ENCODE measurements at places on chromosomes 4 and X.
A peak's percentile ranks its signal among the peaks of the same experiment; 100 is the strongest.

- DNase-seq: no peak
These were observed 684.1 kb downstream of the TRAM1L1 start for GRCh38 chr4:116401293-116401692.

DNA sequence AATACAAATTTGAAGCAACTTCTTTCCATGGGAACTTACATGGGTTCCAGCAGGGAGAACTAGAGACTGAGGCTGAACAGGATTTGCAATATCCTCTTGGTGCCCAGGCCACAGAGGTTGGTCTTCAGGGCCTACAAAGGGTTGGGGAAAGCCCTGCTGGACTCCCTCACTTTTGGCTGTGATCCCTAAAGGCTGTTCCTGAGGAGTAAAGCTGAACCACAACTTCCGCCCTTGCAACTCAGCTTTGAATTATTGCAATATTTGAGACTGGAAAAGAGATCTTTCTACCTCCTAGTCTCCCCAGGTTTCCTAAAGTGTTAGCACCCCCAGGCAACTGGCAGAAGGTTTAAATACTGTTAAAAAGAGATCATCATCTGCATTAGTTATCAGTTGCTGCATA, 26.9 kb downstream of the DCHS2 start:
- no peak for DNase-seq

- no peak for DNase-seq
These were observed 72.3 kb upstream of the KIT start for GRCh38 chr4:54585321-54586000.

DNA sequence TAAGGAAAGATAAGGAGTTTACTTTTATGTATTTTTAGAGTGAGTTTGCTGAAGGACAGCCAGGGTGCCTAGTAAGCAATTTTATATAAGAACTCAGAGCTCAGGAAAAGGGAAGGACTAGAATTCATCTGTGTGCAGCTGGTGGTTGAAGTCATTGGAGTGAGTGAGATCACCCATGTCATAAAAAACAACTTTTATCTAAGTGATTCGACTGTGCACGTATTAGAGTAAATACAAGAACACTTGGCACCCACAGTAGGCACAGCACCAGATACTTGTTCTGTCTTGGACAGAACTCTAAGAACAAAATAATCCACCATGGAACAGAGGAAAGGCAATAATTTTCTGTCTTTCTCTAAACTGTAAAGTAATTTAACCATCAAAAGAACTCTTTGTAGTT, 31.6 kb downstream of the SYNPO2 start:
- DNase-seq: peak; percentile 47

GRCh38 chrX:20530406-20530921, 263.8 kb upstream of the RPS6KA3 start:
- no peak for DNase-seq

DNA sequence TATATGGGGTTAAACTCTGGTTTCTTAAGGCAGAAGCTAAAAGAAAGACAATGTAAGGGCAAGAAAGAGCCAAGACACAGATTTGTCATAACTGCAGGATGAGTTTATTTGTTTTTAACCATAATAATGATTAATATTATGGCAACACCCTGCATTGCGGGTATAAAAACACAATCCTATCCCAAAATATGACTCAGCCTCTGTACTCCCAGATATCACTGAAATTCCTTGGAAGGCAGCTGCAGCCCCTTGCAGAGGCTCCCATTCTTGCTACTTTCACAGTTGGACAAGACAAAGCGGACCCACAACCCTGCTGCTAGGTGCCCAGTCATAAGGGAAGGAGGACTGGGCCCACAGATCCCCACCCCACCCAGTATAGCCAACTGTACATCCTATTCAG, 20.4 kb upstream of the FGF16 start:
- DNase-seq: no peak

DNA sequence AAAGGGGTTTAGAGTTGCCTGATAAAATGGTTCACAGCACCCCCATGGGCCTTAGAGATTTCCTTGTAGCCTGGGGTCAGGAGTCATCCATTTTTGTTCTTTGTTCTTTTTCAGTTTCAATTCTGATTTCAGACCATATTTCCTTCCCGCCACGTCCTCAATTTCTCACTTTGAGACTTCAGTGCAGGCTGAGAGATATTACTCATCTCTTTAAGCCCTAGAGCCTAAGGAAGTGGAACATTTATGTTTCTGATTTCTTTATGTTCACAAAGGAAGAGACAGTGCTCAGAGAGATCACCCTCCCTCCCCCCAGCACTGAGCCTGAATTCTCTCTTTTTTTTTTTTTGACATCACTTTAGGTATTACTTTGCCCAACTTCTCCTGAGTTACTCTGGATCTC, 56.3 kb downstream of the MSN start:
- no peak for DNase-seq

- no peak for DNase-seq
These were observed 25.8 kb upstream of the TBL1X start for GRCh38 chrX:9438933-9439494.

DNA sequence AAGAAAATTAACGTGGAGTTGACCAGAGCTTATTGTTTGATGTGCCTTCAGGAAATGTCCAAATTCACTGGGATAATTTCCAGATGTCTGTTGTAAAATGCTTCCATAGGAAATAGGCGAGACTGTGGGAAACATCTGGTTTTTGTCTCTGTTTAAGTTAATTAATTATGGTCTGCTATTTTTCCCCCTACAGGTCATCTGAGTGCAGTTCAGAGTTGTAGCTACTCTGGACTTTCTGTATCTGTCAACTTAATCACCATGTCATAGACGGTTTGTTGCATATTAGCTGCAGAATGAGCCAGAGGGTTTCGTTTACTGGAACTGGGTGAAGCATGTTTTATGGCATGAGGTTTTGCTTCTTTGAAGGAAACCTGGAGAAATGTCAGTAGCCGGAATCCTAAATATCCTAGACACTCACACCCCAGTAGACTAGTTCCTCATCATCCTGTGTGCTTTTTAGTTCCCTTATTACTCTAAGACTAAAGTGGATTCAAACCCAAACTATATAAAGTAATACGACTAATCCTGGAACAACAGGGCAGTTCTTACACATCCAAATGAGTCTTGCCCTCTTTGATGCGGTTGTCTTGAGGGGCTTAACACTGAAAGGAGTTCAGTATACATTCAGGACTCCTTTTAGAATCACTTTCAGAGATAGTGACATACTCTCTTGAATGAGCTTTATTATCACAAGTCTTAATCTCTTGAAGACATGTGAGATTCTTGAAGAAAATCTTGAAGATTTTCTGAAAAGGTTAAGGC, 62.5 kb downstream of the PPEF1 start:
- DNase-seq: no peak

DNA sequence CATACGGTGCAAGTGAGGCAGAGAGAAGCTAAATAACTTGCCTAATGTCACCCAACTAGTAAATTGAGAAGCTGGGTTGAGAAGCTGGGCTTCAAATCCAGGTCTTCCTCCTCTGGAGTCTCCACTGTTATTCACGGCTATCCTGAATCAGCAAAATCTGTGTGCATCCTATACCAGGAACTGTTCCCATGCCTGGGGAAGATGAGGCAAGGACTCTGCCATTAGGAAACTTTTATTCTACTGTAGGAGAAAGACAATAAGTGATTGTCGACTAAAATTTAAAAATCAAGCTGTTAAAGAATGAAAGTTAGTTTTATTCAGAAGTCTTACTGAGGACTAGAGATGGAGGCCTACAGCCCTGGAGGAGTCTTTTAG, 872 bp upstream of the TEC start:
- DNase-seq: no peak

DNA sequence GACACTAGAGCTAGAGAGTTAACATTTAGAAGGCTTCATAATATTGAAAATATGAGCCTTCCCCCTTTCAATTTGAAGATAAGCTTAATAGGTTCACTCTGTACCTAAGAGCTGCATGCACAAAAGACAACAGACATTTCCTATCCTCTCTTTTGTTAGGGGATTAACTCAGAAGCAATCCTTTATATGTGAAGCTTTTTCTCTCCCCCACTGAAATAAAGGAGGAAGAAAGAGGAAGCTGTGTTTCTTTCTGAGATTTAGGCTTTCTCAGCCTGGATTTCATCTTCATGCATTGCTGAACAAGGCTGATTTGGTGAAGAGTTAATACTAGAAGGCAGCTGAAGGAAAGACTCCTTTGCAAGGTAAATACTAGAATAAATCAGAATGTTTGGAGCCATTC, 21.0 kb upstream of the CABS1 start:
- no peak for DNase-seq

Measured in Right ventricle myocardium superior (tissue), 1 donor.